ENCODE measurements at places on chromosomes 7 and 10.

- DNase-seq: no peak
These were observed 111.7 kb upstream of the PLXNA4 start for GRCh38 chr7:132687981-132688383.

- DNase-seq: no peak
These were observed 66.8 kb upstream of the DNAJB6 start for GRCh38 chr7:157270060-157270444.

GRCh38 chr7:46972205-46972604 lies 609.7 kb downstream of the TNS3 start:
- DNase-seq: no peak

GRCh38 chr7:80135309-80136104 lies 876 bp downstream of the GNAI1 start:
- no peak for DNase-seq

- DNase-seq: no peak
These were observed 153.6 kb downstream of the CELF2 start for GRCh38 chr10:11170993-11171851.

- DNase-seq: no peak
These were observed 45.4 kb downstream of the CACNB2 start for GRCh38 chr10:18185621-18186020.

GRCh38 chr7:121107923-121108498 lies 119.5 kb downstream of the CPED1 start:
- DNase-seq: no peak

DNA sequence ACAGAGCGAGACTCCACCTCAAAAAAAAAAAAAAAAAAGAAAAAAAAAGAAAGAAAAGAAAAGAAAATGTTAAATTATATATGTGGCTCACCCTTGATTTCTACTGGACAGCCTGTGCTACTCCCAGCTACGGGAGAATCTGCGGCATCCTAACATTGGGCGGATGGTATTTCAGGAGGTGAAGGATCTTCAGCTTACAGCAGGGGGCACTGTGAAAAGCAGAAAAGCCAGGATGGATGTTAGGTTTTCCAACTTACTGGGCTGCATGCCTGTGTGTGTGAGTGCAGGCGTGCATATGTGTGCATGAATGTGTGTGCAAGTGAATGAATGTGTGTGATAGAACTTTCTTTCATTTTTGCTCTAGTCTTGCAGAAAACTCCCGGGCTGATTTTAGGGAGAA lies 1066.5 kb downstream of the TYW1 start:
- no peak for DNase-seq

All from anterior cingulate cortex (tissue), 58 donors.